ENCODE measurements at places on chromosomes 3 and 15. TPM values are rescaled to one million over a fixed set of nuclear protein-coding genes. Genes with fewer than 3 reads are reported as not detected.

REC114 gene
- polyA plus RNA-seq, result not detected

IGSF10 gene
- polyA plus RNA-seq, result 6.8 TPM

DNA sequence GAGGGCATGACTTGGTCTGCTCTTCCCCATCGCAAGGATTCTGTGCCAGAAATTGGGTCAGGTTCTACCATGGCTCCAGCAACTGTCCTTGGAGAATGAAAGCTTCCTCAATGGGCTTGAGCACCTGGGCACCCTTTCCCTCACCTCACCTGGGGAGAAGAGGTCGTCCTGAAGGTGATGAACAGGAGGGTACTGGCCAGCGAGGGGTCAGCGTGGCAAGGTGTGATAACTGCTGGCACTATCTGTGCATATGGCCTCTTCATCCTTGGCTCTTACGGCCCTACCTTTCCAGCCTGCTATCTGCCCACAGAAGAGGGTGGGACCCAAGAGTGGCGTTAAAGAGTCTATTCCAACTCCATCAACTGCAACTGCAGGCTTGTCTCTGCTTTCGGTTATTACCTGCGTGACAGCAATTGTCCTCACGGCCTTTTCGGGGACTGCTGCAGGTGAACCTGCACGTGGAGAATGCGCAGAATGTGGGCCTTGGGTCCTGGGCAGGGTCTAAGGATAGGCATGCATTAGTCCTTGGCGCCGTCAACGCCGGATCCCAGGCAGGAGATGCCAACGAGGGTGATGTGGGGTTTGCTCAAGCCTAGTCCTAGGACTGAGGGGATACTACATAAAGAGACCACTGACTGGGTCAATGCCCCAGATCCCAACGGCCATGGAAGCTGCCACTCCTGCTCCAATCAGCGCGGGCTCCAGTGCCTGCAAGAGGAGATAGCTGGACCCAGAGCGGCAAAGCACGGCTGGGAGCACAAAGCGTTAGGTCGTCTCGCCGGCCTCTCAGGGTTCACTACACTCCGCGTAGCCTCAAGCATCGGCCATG is 625 bp upstream of the RBM15B start:
- no peak for DNase-seq

GRCh38 chr3:194884649-194885315 is 199.1 kb downstream of the FAM43A start:
- DNase-seq, result no peak

GRCh38 chr3:46574243-46574646 is 8.1 kb upstream of the LRRC2 start:
- no peak for DNase-seq

GRCh38 chr15:49530092-49530491 is 90.5 kb downstream of the FAM227B start:
- DNase-seq, result no peak

GRCh38 chr15:62553911-62554563 is 389.0 kb upstream of the C2CD4B start:
- DNase-seq, result no peak

All from lung (tissue), 17 donors.